ENCODE measurements at places on chromosomes 3 and 15. TPM values are rescaled to one million over a fixed set of nuclear protein-coding genes. Genes with fewer than 3 reads are reported as not detected.

Gene FSIP1
- total RNA-seq: 1.6 TPM

Gene FOXL2NB
- total RNA-seq: not detected

GRCh38 chr3:78090382-78090781, 1050.5 kb downstream of the ROBO2 start:
- no peaks in the 10 kb centered on the region for H3K4me1 ChIP-seq
- no peak overlapping the region for H3K4me3 ChIP-seq
- H3K27me3 ChIP-seq: no peaks in the 10 kb centered on the region
- no peak overlapping the region for H3K27ac ChIP-seq
- H3K36me3 ChIP-seq: no peaks in the 10 kb centered on the region

Gene COMMD4
- total RNA-seq: 73.0 TPM

Gene TMC3
- 0.52 TPM for total RNA-seq

GRCh38 chr15:31308185-31308639, 18.4 kb upstream of the KLF13 start:
- peak; percentile 47 for DNase-seq
- H3K27ac ChIP-seq: no peak overlapping the region
- H3K4me1 ChIP-seq: peaks cover 16% of the 10 kb centered on the region
- no peaks in the 10 kb centered on the region for H3K36me3 ChIP-seq

DNA sequence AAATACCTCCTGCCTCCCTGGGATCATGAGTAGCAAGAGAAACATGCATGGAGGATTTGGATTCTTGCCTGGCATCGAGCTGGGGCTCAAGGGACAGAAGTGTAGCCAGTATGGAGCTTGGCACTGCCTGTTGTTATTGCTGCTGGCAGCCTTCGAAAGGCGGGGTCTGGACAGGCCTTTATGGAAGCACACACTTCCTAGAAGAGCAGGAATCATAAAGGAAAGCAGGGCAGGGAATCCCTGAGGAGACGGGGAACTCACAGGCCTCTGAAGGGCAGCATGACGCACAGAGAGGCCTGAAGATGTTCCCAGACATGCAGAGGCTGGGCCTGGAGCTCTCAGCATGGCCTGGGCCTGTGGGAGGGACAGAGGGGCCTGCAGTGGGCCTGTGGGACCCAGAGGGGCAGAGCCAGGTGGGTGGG, 18.6 kb upstream of the SLC41A3 start:
- H3K4me1 ChIP-seq: peaks cover 22% of the 10 kb centered on the region
- no peaks in the 10 kb centered on the region for H3K27me3 ChIP-seq
- no peak overlapping the region for H3K4me3 ChIP-seq
- H3K27ac ChIP-seq: peak overlapping the region; percentile 79
- H3K36me3 ChIP-seq: peaks cover 8% of the 10 kb centered on the region

GRCh38 chr3:193194371-193194770, 46.7 kb upstream of the PLAAT1 start:
- H3K4me1 ChIP-seq: no peaks in the 10 kb centered on the region
- no peaks in the 10 kb centered on the region for H3K27me3 ChIP-seq

DNA sequence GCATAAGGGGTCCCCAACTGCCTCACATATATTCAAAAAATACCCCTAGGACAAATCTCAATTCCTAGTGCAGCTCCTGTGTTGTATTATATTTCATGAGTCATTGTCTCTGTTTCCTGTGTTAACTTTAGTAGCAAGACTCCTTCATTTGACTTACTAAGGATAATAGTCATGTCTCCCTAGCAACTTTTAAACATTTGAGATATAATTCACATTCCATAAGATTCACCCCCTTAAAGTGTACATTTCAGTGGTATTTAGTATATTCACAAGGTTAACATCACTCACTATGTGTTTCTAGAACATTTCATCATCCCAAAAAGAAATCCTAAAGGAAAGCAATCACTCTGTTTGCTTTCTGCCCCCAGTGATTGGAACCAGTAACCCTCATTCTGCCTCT, 121.3 kb upstream of the WNT7A start:
- H3K4me1 ChIP-seq: no peaks in the 10 kb centered on the region
- no peak overlapping the region for H3K4me3 ChIP-seq
- DNase-seq: no peak

GRCh38 chr3:43718296-43718695, 27.6 kb downstream of the ABHD5 start:
- DNase-seq: no peak
- no peaks in the 10 kb centered on the region for H3K4me1 ChIP-seq
- H3K27ac ChIP-seq: no peak overlapping the region
- H3K4me3 ChIP-seq: no peak overlapping the region

Gene RNU6-1
- total RNA-seq: not detected

- no peak for DNase-seq
- H3K27ac ChIP-seq: no peak overlapping the region
- H3K4me1 ChIP-seq: no peaks in the 10 kb centered on the region
- H3K27me3 ChIP-seq: no peaks in the 10 kb centered on the region
- H3K4me3 ChIP-seq: no peak overlapping the region
Measured at GRCh38 chr3:66629982-66630368, 129.2 kb upstream of the LRIG1 start.

Gene GP5
- not detected for total RNA-seq

Gene SUSD5
- 1.1 TPM for total RNA-seq
